ENCODE measurements at places on chromosomes 3 and 15.

DNA sequence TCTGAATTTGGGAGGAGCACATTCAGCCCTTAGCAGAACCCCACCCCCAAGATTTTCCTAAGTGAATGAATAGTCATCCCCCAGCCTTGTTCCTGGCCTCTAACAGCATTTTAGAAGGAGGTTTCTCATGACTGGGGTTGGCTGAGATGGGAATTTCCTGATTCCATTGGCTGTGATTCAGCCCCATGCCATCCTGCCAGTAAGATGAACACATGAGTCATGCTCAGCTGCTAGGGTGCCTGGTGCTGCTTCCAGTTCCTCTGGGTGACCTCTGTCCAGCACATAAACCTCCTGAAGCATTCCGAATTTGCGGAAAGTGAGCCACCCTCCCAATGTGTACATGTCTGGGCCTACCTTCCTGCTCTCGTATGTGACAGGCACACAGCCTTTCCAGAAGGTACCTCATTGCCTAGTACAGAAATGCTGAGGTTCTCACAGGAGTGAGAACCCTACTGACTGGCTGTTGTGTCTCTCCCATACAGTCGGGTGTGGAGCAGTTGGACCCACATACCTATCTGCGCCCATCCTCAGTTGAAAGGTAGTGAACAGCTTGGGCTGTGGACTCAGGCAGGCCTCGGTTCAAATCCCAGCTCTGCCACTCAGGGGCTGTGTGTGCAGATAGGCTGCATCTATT, 91.7 kb downstream of the APBA2 start:
- DNase-seq: no peak

GRCh38 chr15:32694222-32694983, 23.4 kb upstream of the GREM1 start:
- no peak for DNase-seq

GRCh38 chr3:157354722-157355121, 81.9 kb upstream of the PTX3 start:
- DNase-seq: no peak

DNA sequence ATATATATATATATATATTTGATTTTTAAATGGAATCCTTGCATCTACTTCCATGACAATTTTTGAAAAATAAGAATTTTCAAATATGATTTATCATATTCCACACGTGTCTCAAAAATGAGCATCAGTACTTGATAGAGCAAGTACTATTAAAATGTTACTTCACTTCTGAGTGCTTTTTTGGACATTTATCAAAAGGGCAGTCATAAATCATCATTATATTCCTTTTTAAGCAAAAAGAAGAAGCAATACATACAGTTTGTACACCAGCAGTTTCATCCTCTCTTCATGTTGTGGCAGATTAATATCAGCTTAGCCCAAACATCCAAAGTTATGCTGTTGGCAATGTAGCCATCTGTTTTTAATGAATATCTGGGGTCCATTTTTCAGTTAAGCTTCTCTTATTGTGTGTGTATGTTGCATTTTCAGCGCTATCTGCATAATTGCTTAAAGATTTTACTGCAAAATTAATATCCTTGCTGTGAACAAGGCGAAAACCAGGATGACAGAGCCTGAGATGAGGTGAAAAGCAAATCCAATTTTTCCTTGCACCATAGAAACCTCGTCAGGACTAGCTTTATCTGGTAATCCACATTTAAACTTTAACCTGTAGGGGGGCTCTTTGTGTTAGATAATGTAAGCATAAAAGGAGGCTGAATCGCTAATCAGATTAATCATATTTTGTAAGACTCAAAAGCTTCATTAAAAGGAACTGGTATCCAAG, 604.9 kb upstream of the AGTR1 start:
- no peak for DNase-seq

DNA sequence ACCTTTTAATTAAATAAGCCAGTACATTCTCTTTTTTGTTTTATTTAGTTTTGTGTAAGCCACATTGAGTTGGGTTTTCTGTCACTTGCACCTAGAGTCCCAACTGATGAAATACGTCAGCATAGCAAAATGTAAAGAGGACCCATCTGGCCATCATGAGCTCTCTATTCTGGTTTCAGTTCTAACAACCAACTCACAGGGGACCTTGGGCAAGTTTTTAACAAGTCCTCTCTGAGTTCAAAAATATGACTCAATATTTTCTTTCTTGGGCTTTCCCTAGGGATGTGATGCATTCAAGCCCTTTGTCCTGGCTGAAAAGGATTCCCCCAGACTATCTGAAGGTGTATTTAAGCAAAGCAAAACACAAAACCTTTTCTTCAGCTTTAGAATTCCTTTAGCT, 32.9 kb downstream of the PLCH1 start:
- no peak for DNase-seq

DNA sequence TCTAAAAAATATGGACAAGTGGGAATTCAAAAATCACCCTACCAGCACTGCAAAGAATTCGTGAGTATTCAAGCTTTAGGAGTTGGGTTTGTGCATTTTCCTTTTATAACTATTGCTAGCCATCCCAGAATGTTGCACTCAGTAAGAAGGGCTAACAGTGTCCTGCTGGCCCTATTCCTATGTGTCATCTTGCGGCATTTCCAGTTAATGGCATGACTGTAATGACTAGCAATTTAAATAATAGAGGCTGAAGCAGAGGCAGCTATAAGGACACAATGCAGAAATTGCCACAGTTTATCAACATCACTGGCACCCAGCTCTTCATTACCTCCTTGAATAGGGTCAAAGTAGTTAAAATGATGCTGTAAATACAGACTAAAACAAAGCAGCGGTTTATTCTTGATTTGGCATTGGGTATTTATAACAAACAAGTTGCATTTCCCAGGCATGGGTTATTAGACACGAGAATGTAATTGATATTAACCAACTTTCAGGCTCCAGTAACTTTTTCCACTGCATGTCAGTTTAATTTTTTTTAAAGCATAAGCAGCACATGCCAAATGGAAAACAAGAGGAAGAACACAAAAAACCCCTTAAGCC, 177.6 kb downstream of the FHIT start:
- DNase-seq: no peak

GRCh38 chr15:96564546-96564945, 234.0 kb downstream of the NR2F2 start:
- no peak for DNase-seq

GRCh38 chr3:114624047-114624445, 330.2 kb downstream of the TIGIT start:
- DNase-seq: no peak

GRCh38 chr3:105195260-105195659, 171.4 kb upstream of the ALCAM start:
- DNase-seq: no peak

DNA sequence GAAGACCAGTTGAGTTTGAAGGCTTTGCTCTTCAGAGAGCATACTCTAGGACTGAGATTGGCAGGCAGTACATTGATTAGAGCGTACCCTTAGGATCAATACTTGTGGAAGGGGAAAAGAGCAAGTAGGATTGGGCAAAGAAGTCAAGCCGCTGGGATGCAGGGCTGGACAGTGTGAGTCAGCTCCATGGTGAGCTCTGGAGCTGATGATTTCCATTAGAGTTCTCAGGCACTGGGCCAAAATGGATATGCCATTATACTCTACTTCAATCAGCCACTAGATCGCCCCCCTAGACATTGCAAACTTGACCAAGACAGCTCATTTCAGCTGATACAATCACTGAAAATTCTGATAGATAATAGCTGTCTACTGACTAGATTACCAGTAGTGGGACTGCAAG, 432.7 kb upstream of the ALCAM start:
- no peak for DNase-seq

DNA sequence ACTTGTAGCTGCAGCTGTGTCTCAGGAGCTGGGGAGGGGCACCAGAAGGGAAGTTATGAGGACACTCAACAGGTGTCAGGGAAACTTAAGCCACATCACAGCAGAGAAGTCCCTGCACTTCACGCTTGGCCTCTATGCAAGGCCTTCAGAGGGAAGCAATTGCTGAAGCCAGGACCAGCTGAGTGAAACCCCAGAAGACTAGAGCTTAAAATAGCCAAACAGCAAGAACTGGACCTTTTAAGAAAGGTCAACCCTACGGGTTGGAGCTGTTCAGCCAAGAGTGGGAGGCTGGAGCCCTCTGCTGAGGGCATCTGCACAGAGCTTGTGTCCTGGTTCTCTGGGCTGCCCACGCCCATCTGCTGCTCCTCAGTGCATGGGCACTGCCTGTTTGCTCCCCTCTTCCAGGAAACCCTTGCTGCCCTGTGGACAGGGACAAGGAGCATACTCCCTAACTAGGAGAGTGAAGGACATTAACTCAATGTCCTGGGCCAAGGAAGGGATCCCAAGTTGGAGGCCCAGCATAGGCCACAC, 3.9 kb upstream of the GRAMD2A start:
- DNase-seq: no peak

DNA sequence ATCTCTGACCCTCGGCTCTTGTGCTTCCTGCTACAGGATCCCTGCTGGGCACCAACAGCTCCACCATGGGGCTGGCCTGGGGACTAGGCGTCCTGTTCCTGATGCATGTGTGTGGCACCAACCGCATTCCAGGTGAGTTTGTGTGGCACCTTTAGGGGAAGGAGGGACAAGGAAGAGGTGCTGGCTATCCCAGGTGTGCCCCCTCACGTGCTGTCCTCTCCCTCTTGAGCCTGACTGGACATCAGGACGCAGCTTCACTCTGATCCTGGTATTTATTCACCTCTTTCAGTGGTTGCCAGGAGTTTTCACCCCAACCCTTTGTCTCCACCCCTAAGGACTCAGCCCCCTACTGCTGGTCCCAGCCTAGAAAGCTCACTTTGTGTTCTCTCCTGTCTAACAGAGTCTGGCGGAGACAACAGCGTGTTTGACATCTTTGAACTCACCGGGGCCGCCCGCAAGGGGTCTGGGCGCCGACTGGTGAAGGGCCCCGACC, 960 bp downstream of the THBS1 start:
- DNase-seq: no peak

GRCh38 chr3:54355800-54356199, 233.4 kb downstream of the CACNA2D3 start:
- DNase-seq: no peak

GRCh38 chr3:188544012-188544411, 390.1 kb downstream of the LPP start:
- DNase-seq: no peak

DNA sequence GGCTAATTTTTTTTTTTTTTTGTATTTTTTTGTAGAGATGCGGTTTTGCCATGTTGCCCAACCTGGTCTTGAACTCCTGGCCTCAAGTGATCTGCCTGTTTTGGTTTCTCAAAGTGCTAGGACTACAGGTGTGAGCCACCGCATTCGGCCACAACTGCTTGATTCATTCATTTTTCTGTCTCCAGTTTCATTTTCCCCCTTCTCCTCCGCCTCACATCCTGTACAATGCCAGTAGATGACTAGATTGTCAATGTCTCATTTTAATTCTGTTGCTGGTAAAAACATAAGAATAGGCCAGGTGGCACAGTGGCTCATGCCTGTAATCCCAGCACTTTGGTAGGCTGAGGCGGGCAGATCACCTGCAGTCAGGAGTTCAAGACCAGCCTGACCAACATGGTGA, 12.0 kb upstream of the ZNF592 start:
- peak; percentile 55 for DNase-seq

GRCh38 chr15:50113992-50114780, 4.8 kb downstream of the ATP8B4 start:
- no peak for DNase-seq

DNA sequence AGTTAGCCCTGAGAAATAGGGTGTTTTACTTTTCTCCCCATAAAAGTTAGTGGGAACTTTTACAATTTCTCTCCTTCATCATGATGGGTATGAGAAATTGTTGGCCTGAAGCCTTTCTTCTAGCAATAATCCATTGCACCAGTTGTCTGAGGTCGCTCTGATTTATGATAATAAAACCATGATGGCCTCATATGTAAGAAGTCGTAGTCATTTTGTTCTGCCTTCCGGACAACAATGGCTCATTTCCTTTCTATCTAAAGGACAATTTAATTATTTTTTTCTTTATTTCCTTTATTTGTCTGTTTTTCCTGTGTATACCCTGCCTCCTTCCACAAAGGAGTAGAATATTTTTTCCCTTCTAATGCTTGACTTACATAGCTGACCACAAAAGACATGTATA, 31.6 kb upstream of the GNB4 start:
- DNase-seq: no peak

DNA sequence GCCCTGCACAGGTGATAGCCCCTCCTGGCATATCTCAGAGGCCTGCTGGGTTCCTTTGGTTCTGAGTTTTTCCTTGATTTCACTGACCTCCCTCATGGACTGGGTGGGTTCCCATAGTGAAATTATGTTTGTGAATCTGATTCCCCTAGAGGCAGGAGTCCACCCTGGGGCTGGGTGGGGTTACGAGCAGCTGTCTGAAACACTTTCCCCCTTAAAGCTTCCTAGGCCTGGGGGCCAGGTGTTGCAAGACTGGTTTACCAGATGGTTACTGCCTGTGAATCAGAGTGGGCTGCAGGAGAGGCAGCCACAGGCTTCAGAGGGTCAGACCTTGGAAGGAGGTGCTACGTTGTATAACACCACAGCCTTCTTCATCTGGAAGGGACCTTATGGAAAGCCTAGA, 34.3 kb downstream of the IL20RB start:
- DNase-seq: no peak

- DNase-seq: no peak
Observed at GRCh38 chr3:195095035-195095703, 175.8 kb downstream of the XXYLT1 start.

GRCh38 chr3:159951540-159951939, 37.1 kb upstream of the IL12A start:
- no peak for DNase-seq

- DNase-seq: no peak
Observed at GRCh38 chr15:47312161-47312560, 405.1 kb upstream of the SEMA6D start.

GRCh38 chr3:48739617-48739954, 22.6 kb upstream of the IP6K2 start:
- no peak for DNase-seq

- DNase-seq: no peak
Observed at GRCh38 chr3:161977063-161977462, 480.5 kb downstream of the OTOL1 start.

- DNase-seq: no peak
Observed at GRCh38 chr3:127459891-127460290, 130.6 kb downstream of the TPRA1 start.

DNA sequence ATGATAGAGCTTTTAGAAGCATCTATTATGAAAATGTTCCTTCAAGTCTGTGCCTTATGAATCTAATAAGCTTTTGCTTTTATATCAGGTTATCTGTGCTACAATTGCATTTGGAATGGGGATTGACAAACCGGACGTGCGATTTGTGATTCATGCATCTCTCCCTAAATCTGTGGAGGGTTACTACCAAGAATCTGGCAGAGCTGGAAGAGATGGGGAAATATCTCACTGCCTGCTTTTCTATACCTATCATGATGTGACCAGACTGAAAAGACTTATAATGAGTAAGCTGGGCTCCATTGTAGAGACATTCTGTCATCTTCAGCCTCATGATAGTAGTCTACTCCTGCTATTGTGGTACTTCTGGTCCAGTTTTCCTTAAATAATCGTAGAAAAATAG, 73.4 kb downstream of the BLM start:
- DNase-seq: no peak
